A673 (cell line): ENCODE measurements at places on chromosomes 7 and 10. TPM values are rescaled to one million over a fixed set of nuclear protein-coding genes. Genes with fewer than 3 reads are reported as not detected.

DNA sequence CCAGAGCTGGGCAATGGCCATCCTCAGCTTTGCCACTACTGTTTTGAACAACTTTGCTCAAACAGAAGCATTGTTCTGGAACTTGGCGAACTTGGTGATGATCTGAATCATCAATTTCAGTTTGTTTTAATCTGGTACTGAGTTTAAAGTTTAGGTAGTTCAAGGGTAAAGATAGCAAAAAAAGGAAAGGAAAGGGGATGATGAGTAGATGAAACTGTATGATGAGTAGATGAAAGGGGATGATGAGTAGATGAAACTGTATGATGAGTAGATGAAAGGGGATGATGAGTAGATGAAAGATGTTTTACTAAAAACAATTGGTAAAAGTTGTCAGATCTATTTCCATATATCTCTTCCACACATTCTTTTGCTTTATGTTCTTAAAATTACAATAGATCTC lies 737.0 kb downstream of the LRMDA start:
- no peaks in the 10 kb centered on the region for H3K36me3 ChIP-seq
- H3K4me3 ChIP-seq = no peak overlapping the region
- DNase-seq = no peak
- no peaks in the 10 kb centered on the region for H3K27me3 ChIP-seq

DNA sequence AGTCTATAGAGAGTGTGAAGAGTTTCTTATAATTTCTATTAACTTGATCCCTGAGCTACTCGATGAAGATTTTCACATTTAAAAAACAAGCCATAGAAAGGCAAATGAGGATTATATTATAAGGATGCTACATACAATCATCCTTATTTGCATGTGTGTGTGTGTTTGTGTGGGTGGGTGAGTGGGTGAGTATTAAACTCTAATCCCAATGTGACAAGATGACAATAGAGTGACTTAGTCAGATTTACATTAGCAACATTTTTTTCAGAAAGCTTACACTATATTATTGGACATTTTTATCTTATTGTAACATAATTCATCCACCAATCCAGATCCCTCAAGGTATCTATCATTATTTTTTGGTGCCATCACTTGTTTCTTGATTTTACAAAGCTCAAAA lies 331.7 kb downstream of the SORCS1 start:
- H3K36me3 ChIP-seq = no peaks in the 10 kb centered on the region
- H3K27ac ChIP-seq = no peak overlapping the region
- H3K4me3 ChIP-seq = no peak overlapping the region
- peaks cover 4% of the 10 kb centered on the region for H3K4me1 ChIP-seq
- no peaks in the 10 kb centered on the region for H3K27me3 ChIP-seq
- DNase-seq = no peak

DNA sequence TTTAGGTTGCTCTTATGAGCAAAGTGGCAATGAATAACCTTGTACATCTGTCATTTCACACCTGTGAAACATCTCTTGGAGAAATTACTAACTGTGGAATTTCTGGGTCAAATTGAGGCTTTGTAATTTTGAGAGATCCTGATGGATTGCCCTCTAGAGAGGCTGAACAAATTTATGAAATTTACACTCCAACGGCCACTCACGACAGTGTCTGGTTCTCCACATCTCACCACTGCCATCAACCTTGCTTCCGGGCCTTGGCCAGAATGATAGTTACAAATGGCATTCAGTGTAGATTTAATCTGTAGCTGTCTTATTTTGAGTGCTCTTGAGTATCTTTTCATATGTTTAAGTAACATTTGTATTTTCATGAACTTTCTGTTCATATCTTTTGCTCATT lies 117.4 kb downstream of the TMEM178B start:
- H3K27ac ChIP-seq = no peak overlapping the region
- no peaks in the 10 kb centered on the region for H3K27me3 ChIP-seq
- H3K4me3 ChIP-seq = no peak overlapping the region
- H3K4me1 ChIP-seq = no peaks in the 10 kb centered on the region
- DNase-seq = no peak

NPFFR1 gene
- total RNA-seq = 0.02 TPM in 1 of 2 replicates, not detected in the other

NPC1L1 gene
- total RNA-seq = not detected in 2 replicates
